ENCODE measurements at places on chromosomes 1 and 21.

GRCh38 chr1:220880726-220881506 lies 1.7 kb downstream of the HLX start:
- DNase-seq: no peak

GRCh38 chr1:155643230-155643629 lies 33.2 kb downstream of the MSTO1 start:
- DNase-seq: no peak

DNA sequence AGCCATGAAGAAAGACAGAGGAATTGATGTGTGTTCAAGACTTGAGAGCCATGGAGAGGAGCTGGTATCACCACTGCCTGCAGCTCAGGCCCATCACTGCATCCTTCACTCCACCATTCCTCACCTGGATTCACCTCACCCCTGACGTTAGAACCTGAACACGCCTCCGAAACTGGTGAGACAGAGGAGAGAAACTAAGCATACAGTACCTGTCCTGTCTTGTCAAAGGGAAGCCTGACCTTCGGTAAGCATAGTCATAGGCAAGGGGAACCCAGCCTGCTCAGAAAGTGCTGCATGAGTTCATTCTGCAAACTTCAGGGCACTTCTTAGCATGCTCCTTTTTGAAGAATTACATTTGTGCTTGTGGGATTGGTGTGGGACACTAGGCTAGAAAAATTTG lies 425.8 kb downstream of the DSCAM start:
- no peak for DNase-seq

GRCh38 chr1:154707901-154708463 lies 100.0 kb upstream of the ADAR start:
- DNase-seq: no peak

DNA sequence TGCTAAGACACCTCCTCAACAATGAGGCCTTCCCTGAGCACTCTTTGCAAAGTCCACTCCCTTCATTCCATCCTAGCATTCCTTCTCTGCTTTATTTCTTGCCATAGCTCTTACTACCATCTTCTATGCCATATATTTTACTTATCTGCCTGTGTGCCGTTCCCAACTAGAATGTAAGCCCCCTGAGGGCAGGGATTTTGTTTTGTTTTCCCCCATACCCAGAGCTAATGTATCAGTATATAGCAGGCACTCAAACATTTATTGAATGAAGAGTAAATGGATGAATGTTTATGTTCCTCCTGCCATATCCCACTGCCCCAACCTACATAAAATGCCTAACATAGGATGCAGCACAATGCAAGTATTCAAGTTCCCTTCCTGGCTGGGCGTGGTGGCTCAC lies 14.9 kb upstream of the PPP1R15B start:
- DNase-seq: no peak

GRCh38 chr1:101115112-101115511 lies 89.5 kb upstream of the DPH5 start:
- no peak for DNase-seq

DNA sequence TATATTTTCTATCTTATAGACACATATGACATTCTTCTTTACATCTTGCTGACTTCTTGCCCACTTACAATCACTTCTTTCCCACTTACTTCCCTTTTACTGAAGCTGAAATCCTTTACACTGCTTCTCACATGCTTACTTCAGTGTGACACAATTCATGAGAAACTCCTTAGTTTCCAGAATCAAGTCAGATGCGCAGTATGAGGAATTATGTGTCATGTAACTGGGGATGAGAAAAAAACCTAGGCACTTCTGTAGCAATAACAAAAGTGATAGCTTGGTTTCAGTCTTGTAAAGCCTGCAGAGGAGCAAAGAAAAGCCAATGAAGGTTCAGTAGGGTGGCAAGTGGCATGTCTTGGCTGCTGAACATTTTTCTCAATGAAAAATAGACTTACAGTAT lies 566.2 kb upstream of the RGS18 start:
- no peak for DNase-seq

DNA sequence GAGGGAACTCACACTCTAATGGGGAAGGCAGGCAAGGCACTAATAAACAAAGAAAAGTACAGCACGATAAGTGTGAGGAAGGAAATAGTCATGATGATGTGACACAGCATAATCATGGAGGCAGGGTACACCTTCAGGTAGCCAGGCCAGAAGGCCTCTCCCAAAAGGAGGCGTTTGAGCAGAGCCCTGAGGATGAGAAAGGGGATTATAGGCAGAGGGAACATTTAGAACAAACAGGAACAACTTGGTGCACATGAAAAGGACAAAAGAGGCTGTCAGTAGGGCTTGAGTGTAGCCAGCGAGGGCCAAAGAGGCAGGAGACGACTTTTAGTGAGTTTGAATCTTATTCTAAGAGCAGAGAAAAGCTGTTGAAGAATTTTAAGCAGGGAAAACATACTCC lies 33.4 kb upstream of the CRNN start:
- DNase-seq: no peak

- DNase-seq: no peak
Observed at GRCh38 chr1:245225322-245226202, 70.8 kb downstream of the KIF26B start.

All from NCI-H1105 treated with DMSO at 0.1 percent for 48 hours (cell line).